CD4-positive, alpha-beta T cell (primary cell): ENCODE measurements at places on chromosomes 6 and 20.

GRCh38 chr20:35871259-35871771, 83.0 kb downstream of the SCAND1 start:
- no peak for DNase-seq
- H3K4me1 ChIP-seq = no peaks in the 10 kb centered on the region
- no peak overlapping the region for H3K4me3 ChIP-seq
- peaks cover 42% of the 10 kb centered on the region for H3K36me3 ChIP-seq
- no peak overlapping the region for H3K27ac ChIP-seq

- peak within 1 kb of the TSS; percentile 58 for H3K27ac ChIP-seq
- peak; percentile 88 for DNase-seq
- no peaks in the 10 kb centered on the region for H3K27me3 ChIP-seq
- peak within 1 kb of the TSS; percentile 99 for H3K4me3 ChIP-seq
- no peaks in the 10 kb centered on the region for H3K36me3 ChIP-seq
- H3K4me1 ChIP-seq = peaks cover 18% of the 10 kb centered on the region
Measured at GRCh38 chr6:46129629-46130511, at the start of gene ENPP4. ENPP4 (plus strand) TSS chr6:46129989; CDS start chr6:46139584, 9,595 bp downstream.

- peaks cover 5% of the 10 kb centered on the region for H3K4me1 ChIP-seq
- no peaks in the 10 kb centered on the region for H3K27me3 ChIP-seq
- H3K36me3 ChIP-seq = no peaks in the 10 kb centered on the region
Measured at GRCh38 chr6:25352285-25352684, 73.1 kb downstream of the CARMIL1 start.

DNA sequence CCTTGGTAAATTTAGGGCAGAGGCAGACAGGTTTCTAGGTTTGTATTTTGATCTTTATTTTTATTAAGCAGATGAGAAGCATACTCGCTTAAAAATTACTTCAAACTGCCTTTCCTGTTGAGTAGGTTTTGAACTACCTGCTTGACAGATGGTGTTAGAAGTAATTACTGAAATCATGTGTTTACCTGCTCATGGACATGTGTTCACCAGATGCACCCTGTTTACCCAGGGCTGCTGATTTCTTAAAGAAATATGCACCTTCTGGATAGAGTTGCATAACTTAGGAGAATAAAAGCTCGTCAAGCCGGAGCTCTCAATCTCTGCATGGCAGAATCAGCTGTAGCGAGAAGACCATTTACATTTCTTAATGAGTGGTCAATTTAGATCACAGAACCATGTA, 165.1 kb downstream of the CDKAL1 start:
- no peaks in the 10 kb centered on the region for H3K36me3 ChIP-seq
- no peak overlapping the region for H3K27ac ChIP-seq
- H3K4me1 ChIP-seq = peaks cover 5% of the 10 kb centered on the region
- no peak overlapping the region for H3K4me3 ChIP-seq

DNA sequence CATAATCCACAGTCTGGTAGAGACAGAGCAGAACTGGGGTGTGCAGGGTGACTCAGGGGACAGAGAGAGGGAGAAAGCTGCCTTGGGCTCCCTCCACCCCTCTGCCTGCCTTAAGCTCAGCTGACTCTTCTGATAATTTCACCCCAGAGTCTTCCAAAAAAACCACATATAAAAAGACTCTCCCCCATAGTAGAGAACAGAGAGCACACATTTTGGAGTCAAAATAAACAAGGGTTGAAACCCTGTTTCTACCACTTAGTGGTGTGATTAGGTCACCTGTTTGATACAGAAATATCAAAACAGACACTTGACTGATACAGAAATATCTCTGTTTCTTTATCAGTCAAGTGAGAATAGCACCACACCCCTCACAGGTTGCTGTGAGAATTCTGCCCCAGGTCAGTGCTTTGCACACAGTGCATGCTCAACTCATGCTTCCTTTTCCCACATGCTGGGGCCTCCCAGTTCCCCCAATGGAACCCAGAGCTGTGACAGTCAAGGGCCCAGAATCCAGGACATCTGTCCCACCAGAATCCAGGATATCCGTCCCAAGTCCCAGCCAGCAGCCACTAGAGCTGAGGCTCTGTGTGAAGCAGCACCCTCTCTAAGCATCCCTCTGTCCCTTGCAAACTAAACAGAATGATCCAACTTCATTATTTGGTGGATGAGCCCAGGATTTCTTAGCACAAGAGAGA, 1.2 kb downstream of the TREML2 start:
- peak overlapping the region; percentile 34 for H3K4me3 ChIP-seq
- H3K4me1 ChIP-seq = peaks cover 58% of the 10 kb centered on the region
- peak; percentile 11 for DNase-seq
- no peaks in the 10 kb centered on the region for H3K27me3 ChIP-seq
